ENCODE measurements at places on chromosomes 1 and 21.

DNA sequence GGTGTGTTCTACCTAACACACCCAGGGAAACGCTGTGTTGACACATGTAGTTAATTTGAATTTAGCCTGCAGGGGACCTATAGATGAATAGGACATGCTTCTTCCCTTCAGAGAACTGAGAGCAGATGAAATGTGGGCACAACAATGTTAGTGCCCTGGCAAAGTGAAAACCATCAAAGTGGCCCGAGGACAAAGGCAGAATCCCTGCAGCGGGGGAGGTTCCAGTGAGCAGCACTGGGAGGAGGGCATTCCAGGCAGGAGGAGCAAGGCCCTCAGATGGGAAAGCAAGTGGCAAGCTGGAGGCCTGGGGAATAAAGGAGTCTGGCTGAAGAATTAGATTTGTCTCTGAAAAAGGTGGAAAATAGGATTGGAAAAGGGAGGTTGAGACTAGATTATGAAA lies 37.2 kb downstream of the C1orf94 start:
- DNase-seq = no peak

DNA sequence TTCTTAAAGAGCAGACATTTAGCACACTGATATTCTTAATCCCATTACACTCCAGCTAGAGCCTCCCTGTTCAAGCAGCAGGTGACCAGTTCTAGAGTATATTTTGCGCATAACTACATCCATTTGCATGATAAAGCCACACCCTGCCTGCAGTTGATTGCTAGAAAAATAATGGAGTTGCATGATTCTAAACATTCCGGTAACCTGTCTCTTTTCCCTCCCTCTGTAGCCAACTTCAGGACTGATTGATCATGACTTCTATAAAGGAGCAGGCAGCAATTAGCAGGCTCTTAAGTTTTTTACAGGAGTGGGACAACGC lies 14.9 kb downstream of the ARMH1 start:
- no peak for DNase-seq

- no peak for DNase-seq
Measured at GRCh38 chr1:154970631-154971340, at the start of gene SHC1. Gene SHC1, minus strand, starts transcription at chr1:154970747. Its CDS starts 221 bp downstream, at chr1:154970526.

DNA sequence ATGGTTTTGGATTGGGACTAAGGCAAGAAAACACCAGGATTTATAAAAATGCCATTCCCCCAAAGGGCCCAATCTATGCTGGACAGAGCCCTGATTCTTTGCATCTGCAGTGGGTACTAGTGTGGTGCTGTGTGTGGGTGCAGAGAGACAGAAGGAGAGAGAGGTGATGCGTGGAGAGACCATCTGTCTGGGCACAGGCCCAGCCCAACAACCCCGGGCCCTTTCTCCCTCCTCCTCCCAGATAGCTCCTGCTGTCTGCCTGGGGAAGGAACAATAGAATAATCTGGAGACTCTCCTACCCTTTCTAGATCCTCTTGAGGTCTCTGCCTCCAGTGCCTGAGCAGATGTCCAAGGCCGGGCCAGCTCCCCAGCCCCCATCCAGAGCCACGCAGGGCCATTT lies 15.1 kb downstream of the KIAA1614 start:
- no peak for DNase-seq

DNA sequence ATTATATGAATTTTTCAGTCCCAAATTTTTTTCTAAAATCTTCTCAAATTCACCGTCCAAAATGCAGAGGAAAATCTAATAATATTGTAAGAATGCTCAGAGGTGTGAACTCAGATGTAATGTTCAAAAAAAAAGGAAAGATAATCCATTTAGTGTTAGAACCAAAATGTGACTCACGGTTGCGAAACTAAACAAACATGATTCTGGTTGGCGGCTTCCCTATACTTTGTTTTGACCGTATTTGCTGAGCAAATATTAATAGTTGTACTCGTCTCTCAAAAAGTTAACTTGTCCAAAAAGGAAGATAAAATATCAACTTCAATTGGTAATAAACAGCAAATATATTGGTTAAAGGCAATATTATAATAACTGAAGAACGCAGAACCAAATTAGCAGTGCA lies 34.4 kb downstream of the ZSWIM5 start:
- DNase-seq = no peak

DNA sequence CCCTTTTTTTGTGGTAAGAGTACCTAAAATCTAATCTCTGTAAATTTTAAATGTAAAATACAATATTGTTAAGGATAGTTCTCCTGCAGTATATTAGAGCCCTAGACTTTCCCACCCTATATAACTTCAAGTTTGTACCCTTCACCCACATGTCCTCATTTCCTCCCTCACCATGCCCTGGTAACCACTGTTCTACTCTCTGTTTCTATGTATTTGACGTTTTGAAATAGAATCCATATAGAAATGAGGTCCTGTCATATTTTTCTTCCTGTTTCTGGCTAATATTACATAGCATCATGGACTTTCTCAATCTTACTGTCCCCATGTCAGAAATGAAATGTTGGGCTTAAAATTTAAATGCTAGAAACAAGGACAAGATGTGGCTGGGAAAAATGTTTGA lies 24.8 kb downstream of the GBP7 start:
- no peak for DNase-seq

GRCh38 chr1:111446546-111446945 lies 2.5 kb downstream of the WDR77 start:
- no peak for DNase-seq

- DNase-seq = no peak
Measured at GRCh38 chr1:149846593-149847466, 52.5 kb upstream of the BOLA1 start.
